ENCODE measurements at places on chromosomes 11 and 22.

DNA sequence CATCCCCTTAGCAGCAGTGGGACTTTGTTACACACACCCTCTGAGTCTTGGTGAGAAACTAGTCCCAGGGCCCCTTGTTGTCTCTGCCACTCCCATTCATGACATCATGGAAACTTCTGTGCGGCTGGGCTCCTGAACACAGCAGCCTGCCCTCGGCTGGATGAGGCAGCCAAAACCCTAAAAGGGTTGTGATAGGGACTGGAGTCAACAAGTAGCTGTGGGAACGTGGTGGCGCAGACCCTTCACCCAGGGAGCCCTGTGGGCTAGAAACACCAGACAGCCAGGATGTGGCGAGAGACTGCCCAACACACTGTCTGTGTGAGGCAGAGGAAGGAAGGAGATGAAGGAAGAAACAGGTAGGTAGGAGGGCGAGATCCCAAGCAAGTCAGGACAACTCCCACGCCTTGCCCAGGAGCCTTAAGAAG is 3.9 kb downstream of the CD3D start:
- no peak for DNase-seq

GRCh38 chr11:36751996-36752395 is 154.0 kb upstream of the RAG2 start:
- no peak for DNase-seq

DNA sequence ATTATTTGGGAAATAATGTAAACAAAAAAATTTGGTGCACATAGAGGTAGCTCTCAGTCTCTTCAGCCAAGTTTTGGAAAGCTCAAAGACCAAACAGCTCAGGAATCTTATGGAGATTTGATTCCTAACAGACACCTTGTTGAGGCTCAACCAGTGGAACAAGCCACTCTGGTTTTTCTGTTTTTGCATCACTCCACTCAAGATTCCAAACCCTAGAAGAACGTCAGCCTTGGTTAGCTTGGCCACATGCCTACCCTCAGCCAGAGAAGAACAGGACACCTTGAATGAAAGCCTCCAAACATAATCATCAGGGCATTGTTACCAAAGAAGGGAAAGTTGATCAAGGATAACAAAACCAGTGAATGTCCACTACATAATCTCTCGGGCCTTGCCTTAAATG is 3.8 kb upstream of the SMCO4 start:
- no peak for DNase-seq

DNA sequence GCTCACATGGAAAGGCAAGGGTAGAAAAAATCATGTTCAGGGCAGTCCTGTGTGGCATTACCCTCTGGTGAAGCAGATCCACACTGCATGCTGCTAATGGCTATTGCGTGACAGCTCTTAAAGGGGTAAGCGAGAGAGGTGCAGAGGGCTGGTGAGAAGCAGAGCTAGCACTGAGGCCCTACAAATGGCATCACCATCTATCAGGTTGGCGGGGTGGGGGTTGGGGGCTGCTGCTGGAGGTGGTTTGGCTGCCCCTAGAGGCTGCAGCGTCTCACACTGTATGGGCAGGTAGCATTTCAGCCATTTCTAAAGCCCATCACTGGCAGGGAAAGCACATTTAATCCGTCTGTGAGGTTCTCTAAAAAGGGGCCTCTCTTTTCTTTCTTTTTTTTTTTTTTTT is 16.9 kb upstream of the TMA7B start:
- no peak for DNase-seq

DNA sequence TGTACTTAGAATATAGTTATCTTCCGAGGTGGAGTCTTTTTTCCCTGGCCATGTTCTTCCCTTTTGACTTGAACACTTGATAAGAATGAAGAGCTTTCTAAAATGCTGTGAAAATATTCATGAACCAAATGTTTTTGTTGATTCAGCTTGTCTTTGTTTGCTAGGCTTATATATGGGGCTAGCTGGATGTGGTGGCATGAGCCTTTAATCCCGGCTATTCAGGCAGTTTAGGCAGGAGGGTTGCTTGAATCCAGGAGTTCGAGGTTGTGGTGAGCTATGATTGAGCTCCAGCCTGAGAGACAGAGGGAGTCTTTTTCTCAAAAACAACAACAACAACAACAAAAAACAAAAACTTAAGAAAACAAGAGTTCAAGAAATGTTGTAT is 23.1 kb downstream of the CBL start:
- DNase-seq: no peak

GRCh38 chr22:38925571-38926041 is 31.8 kb upstream of the APOBEC3A start:
- DNase-seq: no peak

- no peak for DNase-seq
Measured at GRCh38 chr22:49571326-49571725, 256.3 kb downstream of the BRD1 start.

- DNase-seq: no peak
Measured at GRCh38 chr11:95295382-95296149, 64.6 kb upstream of the SESN3 start.

- peak; percentile 52 for DNase-seq
Measured at GRCh38 chr11:554428-555226, 5.9 kb downstream of the LMNTD2 start.

DNA sequence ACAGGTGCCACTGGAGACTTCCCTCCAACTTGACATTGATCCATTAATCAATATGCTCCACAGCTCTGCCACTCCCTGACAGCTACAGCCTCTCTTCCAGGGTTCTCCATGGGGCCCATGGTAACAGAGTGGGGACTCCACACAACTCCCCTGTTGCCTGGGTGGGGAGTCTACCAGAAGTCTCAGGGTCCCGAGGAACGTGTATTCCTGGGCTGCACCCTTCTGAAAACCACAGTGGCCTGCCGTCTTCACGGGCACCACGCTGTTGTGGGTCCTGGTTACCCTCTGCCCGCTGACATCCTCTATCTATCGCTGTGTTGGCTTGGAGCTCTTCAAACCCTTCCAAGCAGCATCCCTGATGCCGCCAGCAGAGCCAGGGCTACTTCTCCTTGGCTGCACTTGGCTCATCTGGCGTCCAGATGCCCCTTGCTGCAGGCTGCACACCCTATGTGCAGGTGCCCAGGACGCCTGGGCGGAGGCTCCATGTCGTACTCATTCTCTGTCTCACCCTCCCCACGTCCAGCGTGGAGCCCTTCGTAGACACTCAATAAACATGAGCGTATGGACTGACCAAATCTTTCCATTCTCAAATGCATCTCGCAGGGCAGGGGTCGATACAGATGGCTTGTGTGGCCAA is 1341.8 kb downstream of the TBC1D22A start:
- no peak for DNase-seq

- DNase-seq: no peak
Measured at GRCh38 chr11:125165111-125165842, 726 bp downstream of the PKNOX2 start.

- no peak for DNase-seq
Measured at GRCh38 chr11:67644472-67645418, 5.2 kb upstream of the TBX10 start.
